ENCODE measurements at places on chromosomes 16 and 17.

DNA sequence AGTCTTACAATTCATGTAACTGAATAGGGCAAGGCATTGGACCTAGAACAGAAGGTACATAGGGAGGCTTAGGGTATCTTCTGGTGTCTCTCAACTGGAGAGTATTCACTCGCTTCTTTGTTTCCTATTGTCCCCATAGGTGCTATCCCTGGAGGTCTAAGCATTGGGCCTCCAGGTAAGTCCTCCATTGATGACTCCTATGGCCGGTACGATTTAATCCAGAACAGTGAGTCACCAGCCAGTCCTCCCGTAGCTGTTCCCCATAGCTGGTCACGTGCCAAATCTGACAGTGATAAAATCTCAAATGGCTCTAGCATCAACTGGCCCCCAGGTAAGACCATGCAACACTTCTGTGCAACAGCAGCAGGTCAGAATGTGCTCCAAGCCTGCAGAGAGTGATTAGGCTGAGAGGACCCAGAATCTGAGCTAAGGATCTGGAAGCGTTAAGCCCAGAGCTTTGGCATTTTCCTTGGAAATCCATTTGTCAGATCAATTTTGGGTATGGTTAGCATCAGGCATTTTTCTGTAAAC lies 35.7 kb downstream of the TMC6 start:
- DNase-seq, result no peak

DNA sequence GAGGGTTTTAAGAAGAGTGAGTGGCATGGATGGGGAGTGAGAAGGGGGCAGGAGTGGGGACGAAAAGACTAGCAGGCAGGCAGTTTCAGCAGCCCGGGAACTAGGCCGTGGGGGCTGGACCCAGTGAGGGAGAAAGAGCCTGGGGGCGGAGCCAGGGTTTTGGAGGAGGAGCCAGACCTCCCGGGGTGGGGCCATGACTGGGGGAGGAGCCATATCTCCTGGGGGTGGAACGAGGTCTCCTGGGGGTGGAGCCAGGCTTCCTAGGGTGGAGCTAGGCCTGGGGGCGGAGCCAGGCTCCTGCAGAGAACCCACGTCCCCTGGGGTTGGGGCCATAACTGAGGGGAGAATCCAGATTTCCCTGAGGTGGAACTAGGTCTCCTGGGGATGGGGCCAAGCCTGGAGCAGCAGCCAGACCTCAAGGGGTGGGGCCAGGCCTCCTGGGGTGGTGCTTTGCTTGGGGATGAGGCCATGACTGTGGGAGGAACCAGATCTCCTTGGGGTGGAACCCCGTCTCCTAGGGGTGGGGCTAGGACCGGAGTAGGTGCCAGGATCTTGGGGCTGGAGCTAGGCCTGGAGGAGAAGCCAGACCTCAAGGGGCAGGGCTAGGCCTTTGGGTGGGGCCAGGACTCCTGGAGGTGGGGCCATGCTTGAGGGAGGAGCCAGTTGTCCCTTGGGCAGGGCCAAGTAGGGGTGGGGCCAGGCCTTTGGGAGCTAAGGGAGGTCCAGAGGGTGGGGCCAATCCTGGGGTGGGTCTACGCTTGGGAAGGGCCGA lies 41.7 kb upstream of the JPH3 start:
- no peak for DNase-seq

DNA sequence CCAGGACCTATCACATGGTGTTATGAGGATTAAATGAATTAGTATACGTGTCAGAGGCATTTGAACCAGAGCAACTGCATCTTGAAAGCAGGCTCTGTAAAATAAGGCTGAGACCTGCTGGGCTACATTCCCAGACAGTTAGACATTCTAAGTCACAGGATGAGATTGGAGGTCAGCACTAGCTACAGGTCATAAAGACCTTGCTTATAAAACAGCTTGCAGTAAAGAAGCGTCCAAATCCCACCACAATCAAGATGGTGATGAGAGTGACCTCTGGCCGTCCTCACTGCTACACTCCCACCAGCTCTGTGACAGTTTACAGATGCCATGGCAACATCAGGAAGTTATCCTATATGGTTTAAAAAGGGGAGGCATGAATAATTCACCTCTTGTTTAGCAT lies 71.8 kb downstream of the IRF8 start:
- no peak for DNase-seq

DNA sequence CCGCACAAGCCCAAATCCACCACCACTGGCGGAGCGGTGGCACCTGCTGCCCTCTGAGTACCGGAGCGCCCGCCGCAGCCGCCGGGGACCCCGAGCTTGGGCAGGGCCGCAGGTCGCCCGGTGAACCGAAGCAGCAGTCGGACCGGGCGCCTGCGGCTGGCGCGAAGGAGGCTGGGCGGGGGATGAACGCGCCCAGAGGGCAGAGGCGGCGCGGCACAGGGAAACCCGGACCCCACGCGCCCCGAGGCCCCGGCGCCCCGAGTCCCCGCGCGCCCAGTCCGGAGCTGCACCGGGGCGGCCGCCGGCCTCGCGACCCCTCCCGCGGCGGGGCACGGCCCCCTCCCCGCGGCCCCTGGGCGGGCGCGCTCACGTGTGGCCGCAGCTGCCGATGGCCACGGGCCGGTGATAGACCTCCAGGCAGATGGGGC lies 393 bp downstream of the RNF166 start:
- peak; percentile 53 for DNase-seq

DNA sequence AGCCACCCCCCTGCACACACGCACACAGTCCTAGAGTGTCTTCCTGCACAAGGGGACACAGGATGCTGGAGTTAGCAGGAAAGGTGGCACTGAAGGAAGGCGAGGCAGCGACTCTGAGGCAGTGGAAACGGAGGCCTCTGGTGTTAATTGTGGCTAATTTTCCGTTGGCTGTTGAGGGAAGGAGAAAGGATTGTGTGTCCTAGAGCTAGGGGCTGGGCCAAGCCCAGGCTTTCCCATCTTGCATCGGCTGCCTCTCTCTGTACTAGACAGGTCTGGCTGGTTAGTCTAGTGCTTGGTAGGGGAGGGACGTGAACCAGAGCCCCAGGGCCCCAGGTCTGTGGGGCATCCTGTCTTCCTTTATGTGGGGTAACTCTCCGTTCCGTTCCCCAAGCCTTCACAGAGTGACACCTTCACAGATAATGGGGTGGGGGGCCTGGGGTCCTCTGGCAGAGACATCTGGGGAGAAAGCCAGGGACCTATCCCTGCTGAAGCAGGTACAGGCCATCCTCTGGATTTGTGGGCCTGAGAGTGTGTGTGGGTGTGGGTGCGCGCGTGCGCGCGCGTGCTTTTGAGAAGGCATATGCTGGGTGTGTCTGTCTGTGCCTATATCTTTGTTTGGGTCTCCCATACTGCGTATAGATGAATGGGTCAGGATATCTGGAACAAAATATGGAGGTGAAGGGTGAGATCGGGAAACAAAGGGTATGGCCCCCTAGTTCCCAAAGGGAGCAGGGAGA lies at the start of gene CHD3:
Gene CHD3 (plus strand): TSS at position 606 of the 737 bp plus-strand sequence. CDS start 212 bp downstream, outside the sequence.
- DNase-seq, result peak; percentile 53

DNA sequence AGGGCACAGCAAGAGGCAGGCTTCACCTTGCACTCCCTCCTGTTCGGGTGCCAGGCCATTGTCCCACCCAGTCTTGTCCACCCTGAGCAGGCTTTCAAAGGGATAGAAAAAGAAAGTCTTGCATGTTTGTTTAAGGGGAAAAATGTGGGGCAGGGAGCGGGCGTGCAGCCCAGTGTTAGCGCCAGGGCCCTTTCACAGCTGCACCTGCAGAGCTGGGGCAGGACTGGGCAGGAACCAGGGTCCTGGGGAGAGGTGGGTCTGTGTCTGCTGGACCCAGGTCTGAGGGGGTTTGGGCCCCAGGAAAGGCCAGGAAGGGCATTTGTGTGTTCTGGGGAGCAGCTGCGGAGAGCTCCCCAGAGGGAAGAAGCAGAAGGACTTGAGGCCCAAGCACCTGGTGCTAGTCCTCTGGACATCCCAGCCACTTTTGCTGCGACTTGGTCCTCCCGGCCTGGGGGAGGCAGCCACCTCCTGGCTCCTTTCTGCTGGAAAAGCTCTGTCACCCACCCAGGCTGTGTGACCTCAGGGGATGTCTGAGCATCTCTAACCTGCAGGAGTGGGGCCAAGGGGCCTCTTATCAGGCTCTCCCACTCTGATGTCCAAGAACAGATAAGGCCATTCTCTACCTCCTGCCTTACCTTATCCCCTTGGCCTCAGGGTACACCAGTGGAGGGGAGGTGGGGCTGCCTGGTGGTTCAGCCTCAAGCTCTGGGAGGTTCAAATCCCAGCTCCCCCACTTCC lies 44.7 kb downstream of the PSME3IP1 start:
- DNase-seq, result no peak

Measured in adipocyte (in vitro differentiated cells).